ENCODE measurements at places on chromosomes 7 and 10.
A peak's percentile ranks its signal among the peaks of the same experiment; 100 is the strongest.

- no peak for DNase-seq
These were observed 104.9 kb upstream of the ZNF92 start for GRCh38 chr7:65268782-65269149.

GRCh38 chr7:139099172-139099947 lies 10.2 kb downstream of the ZC3HAV1 start:
- DNase-seq, result no peak

DNA sequence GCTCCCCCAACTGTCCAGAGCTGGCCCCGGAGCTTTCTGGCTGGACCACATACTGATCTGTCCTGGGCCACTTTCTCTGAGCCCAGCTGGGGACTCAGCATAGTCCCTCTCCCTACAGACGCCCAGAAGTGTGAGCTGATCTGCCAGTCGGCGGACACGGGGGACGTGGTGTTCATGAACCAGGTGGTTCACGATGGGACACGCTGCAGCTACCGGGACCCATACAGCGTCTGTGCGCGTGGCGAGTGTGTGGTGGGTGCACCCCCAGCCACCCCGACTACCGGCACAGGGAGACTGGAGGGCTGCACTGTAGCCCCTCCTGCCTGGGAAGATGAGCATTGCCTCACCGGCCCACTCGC lies 41.8 kb downstream of the TBATA start:
- DNase-seq, result no peak

DNA sequence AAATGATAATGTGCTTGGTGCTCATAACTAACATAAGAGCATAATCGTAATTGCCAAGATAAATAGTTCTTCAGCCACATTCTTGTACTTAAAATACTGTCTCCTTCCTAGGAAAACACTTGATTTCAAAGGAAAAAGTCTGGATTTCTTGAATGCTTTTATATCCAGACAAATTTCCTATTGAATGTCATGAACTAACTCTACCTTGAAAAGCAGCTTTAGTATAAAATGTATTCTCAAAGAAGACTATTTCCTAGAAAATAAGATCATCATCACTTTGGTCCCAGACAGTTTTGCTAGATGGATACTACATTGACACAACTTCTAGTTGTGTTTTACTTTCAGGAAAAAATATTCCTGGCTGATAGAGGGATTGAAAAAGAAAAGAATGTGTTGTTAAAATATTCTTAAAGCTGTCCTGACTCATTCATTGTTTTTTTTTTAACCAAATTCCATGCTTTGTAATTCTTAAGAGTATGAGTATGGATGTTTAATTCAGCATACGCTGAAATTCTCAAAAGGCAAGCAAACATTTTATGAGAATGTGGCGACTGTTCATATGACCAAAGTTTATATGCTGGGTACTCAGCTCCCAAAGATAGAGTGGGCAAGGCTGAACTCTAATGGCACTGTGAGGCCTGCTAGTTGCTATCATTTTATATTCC lies 106.1 kb downstream of the PPP1R3A start:
- no peak for DNase-seq

- no peak for DNase-seq
These were observed 163.4 kb downstream of the ATE1 start for GRCh38 chr10:121764233-121764942.

DNA sequence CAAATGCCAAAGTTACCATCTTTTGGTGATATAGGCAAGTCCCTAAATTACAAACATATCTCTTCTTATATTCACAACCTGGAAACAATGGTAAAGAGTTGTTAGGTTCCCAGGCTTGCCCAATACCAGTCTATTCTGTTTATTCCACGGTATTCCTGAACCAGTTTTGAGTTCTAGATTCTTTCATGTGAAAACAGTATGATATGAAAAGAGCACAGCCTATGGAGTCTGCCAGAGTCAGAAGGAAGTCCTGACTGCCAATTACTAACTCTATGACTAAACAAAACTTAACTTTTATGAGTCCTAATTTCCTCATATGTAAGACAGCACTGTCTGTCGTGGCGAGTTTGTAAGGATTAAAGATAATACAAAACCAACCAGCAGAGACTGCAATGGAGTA lies 5.6 kb downstream of the ABI1 start:
- no peak for DNase-seq

GRCh38 chr10:113959383-113959760 lies 84.3 kb upstream of the ADRB1 start:
- DNase-seq, result no peak

DNA sequence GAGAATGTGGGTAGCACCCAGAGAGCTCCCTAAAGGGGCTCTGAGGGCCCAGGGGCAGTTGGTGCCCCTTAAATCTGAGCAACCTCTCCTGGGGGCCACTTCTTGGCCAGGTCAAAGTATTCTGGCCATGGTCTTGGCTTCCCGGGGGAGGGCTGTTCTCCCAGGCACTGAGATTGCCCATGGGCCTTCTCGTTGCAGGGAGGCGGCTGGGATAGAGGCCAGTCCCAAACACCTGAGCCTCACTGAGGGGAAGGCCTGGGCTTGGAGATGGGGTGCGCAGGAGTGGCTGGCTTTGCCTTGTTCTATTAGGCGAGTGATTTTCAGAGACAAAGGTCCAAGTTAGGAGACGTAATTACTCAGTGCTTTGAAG lies 33.5 kb downstream of the ZNF783 start:
- DNase-seq, result no peak

GRCh38 chr7:124497176-124497575 lies 268.4 kb downstream of the GPR37 start:
- no peak for DNase-seq

- DNase-seq, result no peak
These were observed 186.3 kb upstream of the KCTD7 start for GRCh38 chr7:66442385-66442784.

- no peak for DNase-seq
These were observed 3.4 kb upstream of the PIP4K2A start for GRCh38 chr10:22717728-22718127.

DNA sequence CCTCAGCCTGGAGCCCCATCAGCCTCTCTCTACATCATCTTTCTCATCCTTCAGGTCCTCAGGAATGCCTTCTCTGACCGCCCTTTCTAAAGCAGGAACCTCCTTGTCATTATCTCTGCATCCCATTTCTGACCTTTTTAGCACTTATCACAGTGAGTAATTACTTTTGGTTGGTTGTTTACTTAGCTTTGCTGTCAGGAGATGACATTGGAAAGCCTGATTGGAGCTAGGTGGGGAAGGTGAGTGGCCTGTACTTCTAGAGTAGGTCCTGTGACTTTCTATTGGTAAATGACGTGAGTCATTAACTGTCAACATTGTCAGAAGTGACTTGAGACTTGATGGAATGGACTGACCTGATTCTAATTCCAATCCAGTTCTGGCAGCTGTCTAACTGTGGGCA lies 9.3 kb upstream of the SLC25A13 start:
- no peak for DNase-seq

- DNase-seq, result no peak
These were observed 33.3 kb upstream of the EBLN1 start for GRCh38 chr10:22250897-22251660.

DNA sequence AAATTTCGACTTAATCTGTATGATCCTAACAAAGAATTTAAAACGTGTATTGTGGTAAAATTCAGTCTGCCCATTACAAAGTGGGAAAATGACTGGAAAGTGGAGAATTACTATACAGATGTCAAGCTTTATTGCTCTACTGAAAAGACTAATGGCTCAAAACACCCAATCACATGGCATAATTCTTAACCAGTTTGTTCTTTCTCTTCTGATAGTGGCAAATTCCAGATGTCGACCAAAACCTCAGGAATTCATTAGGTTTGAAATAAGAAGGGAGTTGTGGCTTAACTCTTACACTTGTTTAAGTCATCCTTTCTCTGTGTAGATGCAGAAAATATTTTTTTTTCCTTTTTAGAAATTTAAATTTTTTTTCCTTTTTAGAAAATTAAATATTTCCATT lies 1254.9 kb upstream of the LRRN3 start:
- DNase-seq, result no peak

- no peak for DNase-seq
These were observed 132.3 kb upstream of the CDK1 start for GRCh38 chr10:60645980-60646379.

GRCh38 chr7:11625669-11626068 lies 206.3 kb downstream of the THSD7A start:
- no peak for DNase-seq

DNA sequence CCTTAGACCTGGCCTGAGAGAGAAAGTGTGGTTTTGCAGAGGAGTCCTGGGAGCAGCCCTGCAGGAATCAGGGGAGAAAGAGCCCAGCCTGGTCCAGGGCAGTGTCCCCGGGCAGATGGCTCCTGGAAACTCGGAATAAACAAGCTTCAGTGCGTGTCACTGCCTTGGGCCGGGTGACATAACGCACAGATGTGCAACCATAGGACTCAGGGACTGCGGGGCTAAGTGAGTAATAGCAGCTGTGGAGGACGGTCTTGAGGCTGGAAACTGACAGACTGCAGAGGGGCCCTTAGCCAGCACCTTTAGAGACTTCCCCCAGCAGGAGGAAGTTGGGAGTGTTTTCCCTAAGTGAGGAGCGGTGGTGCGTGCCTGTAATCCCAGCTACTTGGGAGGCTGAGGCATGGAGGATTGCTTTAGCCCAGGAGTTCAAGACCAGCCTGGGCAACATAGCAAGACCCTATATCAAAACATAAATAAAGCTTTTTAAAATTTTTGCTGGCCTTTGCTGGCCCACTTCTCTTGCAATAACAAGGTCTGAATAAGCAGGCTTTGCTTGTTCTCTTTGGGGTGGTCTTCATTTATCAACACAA lies 5.3 kb upstream of the CLIP2 start:
- no peak for DNase-seq

DNA sequence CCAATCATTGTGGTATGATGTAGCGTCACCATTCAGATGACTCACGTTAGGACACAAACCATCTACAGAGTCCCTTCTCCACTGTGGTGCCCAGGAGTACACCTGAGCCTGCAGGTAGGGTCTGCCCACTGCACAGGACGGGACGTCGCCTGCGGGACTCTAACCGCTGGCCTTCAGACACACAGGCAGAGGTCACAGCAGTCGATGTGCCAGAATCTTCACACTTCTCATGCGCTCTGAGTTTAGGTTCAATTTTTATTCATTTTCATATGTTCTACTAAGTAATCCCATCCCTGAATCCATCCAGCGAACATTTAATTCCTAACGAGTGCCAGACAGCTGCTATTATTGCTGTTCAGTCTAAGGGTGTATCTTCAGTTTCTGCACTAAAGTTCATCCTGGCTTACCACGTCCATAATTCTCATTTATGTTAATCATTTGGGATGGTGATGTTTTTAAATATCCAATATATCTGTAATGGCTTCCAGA lies 73.3 kb downstream of the CXCL12 start:
- no peak for DNase-seq

GRCh38 chr7:142833174-142834048 lies 21.5 kb upstream of the EPHB6 start:
- no peak for DNase-seq

GRCh38 chr7:150962553-150963399 lies 15.3 kb downstream of the KCNH2 start:
- peak; percentile 61 for DNase-seq

- no peak for DNase-seq
These were observed 96.2 kb downstream of the PPP1R17 start for GRCh38 chr7:31783221-31783620.

DNA sequence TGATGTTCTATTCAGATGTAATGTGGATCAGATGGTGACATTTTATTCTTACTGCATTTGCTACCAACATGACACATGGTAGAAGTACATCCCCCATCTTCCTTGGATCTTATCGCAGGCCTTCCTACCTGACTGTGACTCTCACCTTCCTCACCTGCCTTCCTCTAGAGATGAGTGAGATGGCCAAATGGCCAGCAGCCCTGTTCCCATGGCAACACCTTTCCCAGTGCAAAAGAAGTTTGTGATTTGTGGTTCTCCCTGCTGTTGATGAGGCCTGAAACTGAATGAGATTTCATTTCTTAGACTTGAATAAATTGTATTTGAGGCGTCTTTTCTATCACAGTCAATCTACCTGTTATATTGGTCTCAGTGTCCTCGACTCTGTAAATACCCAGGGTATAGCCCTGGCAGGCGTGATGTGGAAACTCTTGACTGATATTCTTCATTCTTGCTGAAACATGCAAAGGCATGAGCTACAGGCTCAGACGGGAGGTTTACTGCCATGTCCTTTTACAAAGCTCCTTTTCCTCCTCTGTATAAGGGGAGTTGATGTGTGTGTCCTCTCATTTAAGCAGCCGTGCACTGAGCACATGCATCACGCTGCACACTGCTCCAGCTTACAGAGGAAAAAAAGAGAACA lies 440.7 kb upstream of the AKR1E2 start:
- no peak for DNase-seq

GRCh38 chr7:139948587-139949335 lies 114.0 kb downstream of the PARP12 start:
- DNase-seq, result no peak

DNA sequence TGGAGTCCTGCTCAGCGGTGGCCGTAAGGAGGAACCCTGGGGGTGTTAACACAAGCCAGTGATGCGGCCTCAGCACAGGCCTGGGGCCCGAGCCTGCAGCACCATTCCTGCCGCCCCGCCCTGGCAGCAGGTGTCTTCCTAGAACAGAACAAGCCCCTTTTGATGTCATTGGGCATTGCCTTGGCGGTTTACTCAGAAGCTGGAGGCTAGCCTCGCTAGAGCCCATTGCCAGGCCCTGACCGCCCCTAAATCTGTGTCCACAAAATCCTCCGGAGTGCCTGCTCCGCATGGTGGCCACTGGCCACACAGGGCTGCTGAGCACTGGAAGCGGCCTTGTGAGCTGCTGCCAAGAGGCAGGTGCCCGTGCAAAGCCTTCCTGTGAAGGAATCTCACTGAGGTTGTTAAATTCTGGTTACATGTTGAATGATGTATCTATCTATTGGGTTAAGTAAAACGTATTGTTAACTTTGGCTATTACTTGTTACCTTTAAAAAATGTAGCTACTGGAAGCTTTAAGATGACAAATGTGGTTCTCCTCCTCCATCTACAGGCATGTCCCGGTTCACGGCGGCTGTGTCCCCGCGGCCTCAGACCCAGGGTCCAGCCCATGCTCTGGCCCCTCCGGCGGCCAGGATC lies 1.2 kb upstream of the INPP5A start:
- DNase-seq, result no peak

- no peak for DNase-seq
These were observed 58.8 kb downstream of the WDR37 start for GRCh38 chr10:1114719-1115606.

- no peak for DNase-seq
These were observed 106.2 kb upstream of the INHBA start for GRCh38 chr7:41809116-41809515.

- DNase-seq, result no peak
These were observed 1.5 kb upstream of the DHX32 start for GRCh38 chr10:125882596-125882995.
